ENCODE measurements at places on chromosomes 13 and 19.

DNA sequence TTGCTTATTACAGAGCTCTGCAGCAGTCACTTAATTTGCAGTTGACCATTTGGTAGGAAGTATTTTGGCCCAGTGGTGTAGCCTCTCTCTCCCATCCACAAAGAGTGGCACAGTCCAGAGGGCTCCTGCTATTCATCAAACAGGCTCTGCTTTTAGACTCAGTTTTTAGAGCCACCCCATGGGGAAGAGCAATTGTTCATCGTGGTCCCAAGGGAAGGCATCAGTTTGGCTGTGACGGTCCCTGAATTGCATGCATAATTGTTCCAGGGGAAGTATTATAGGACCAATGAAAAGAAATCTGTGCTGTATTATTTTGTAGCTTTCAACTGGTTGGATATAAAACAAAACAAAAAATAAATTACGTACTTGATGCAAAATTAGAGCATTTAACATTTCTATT lies 799.0 kb downstream of the DACH1 start:
- no peak for DNase-seq

GRCh38 chr19:35856546-35857149 lies at the start of gene KIRREL2:
TSS of gene KIRREL2 (plus strand) at chr19:35856911. CDS start at chr19:35857120, 209 bp downstream.
- no peak for DNase-seq

DNA sequence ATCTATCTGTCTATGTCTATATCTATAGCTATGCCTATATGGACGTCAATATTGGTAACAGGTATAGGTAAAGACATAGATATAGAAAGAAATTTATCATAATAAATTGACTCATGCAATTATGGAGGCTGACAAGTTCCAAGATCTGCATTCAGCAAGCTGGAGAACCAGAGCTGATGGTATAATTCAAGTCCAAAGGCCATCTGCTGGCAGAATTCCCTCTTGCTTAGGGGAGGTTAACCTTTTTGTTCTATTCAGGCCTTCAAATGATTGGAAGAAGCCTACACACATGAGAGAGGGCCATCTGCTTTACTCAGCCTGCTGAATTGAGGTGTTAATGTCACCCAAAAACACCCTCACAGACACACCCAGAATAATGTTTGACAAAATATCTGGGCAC lies 10.8 kb downstream of the RASL11A start:
- no peak for DNase-seq

DNA sequence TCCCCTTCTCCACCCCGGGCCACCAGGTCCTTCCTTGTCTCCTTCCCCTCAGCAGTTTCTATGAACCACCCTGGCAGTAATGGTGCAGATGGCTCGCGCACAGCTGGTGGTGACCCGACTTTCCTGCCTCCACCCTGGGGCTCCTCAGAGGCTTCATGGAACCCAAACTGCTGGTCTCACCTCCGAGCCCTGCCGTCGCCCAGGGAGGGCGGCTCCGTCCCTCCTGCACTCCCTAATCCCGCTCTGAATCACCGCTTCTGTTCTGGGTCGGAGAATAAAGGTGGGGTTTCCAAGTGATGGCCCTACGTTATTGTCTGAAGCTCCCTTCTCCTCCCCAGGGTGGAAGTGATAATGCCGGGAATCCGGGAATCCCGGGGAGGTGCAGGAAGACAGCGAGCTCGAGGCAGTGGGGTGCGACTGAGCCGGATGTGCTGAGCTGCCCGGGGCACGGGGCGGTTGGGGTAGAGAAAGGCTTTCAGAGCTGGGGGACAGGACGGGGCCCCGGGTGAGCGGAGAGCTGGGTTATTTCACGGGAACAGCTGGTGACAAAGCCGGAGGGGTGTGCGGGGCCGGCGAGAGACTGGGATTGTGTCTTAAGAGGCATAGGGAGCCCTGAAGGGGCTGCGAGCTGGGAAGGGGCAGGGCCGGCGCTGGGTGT lies 711 bp downstream of the FUT2 start:
- DNase-seq, result no peak

GRCh38 chr19:4636151-4636717 lies 3.1 kb upstream of the TNFAIP8L1 start:
- peak; percentile 56 for DNase-seq

DNA sequence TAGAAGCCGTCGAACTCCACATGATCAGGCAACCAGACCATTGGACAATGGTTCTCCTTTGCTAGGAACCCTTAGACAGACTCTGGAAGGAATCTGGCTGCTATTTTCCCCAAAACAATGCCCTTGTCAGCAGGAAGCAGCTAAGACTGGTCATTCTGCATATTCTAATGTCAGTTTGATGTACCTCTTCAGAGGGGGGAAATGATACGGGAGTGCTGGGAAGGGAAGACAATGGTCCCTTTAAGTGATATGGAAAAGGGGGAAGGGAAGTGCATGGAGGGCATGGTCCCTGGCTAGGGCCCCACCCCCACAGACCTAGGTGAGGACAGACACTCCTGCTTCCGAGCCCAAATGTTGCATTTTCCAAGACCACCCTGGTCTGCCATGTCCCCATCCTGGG lies 389.0 kb upstream of the SLITRK6 start:
- DNase-seq, result no peak

DNA sequence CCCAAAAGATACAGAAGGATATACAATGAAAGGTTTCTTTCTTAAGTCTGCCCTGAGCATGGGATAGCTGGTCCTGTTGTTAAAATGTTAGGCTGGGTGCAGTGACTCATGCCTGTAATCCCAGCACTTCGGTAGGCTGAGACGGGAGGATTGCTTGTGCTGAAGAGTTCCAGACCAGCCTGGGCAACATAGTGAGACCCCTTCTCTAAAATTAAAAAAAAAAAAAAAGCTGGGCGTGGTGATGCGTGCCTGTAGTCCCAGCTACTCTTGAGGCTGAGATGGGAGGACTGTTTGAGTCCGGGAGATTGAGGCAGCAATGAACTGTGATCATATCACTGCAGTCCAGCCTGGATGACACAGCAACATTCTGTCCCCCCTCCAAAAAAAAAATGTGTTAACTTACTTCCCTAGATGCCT lies 52.5 kb upstream of the SHKBP1 start:
- DNase-seq, result no peak

- DNase-seq, result no peak
Measured at GRCh38 chr13:110636701-110637201, 21.4 kb downstream of the NAXD start.

DNA sequence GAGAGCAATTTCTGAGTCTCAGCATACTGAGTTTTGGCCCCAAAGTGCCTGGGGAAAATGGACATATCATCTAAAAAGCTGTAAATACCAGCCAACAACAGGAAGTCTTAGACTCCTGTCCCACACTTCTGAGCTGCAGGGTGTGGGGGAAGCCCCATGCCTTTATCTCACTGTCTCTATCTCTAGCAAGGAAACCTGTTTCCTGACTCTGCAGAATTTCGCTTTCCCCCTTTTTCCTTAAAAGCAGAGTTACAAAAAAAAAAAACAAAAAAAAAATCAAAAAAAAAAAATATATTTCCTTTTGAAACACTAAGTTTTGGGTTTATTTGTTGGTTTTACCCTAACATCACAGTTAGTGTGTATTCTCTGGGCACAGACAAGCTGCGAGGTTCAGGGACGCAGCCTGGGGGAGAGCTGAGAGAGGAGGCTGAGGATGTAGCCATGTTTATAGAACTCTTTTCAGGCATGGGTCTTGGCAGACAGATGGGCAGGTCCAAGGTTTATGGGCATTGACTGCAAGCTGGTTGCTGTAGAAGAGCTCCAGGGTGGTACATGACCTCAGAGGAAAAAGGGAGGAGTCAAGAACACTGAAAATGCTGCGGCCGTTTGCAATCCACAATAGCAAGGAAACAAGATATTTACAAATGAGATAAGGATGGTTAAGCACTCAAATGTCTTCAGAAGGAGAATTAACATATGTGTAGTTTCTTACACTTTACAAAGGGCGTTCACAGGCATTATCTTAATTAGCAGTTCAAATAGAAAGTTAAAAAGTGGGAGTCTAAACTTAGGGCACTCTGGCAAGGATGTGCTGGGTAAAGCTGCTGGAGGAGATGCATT lies 4.9 kb downstream of the MBNL2 start:
- DNase-seq, result peak; percentile 21

- DNase-seq, result no peak
Measured at GRCh38 chr13:35354882-35355281, 121.6 kb downstream of the MAB21L1 start.

DNA sequence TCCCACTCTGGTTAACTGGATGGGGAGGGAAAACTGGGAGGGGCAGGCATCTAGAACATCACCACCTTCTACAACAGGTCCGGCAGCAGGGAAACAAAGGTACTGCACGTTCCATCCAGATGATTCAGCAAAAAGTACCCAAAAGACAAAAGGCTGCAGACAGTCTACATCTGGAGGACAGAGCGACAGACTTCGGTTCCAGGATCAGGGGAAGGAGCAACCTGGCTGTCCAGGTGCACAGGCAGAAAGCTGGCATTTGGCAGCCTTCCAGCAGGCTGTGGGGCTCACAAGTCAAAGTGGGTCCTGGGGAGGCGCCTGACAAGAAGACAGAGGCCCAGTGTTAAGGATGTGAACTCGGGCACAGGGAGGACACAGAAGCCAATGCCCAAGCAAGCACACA lies 202.9 kb downstream of the SUCLA2 start:
- no peak for DNase-seq

DNA sequence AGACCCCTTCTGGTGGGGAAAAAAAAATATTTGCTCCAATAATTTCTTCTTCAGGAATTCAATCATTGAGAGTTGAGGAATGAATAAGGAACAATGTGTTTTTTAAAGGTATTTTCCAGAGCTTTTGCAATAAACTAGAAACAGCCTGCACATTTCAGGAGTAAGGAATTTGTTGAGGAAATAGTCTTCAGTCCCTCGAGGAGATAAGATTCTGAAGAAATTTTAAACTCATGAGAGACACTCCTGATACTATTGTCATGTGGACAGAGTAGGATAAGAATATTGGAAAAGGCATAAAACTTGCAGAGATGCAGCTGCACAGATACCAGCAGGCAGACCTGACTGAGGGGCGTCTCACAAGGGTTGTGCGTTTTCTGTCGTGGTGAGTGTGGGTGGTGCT lies 36.6 kb downstream of the COMP start:
- DNase-seq, result no peak

DNA sequence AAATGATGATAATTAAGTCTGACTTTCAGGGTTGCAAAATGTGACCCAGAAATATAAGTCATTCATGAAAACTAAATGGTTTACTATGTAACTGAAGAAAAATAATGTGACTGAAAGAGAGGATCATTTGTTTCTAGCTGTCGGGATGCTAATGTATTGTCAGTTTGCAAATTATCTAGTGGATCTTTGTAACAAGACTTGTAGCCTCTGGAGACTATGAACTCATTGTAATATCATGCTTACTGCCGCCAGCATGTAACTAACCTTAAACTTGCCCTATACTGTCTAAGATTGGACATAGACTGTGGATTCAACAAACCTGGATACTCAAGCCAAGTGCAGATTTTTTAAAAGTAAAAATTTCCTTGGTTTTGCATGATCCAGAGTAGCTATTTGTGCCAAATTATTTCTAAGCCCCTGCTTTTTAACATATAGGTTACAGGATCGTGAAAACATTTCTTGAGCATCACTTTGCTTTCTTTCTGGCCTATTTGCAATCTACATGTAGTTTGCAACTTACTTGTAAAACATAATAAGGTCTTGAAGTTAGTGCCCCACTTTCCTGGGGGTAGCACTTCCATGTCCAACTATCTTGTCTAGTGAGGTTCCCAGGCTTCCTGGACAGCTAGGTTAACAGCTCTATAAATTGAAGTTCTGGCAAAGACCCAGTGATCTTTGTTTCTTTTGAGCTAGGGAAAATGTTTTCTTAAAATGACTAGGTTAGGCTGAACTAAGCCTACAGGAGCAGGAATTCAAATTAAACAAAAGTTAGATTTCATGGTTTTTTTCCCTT lies 3.3 kb upstream of the POSTN start:
- DNase-seq, result no peak

GRCh38 chr13:49694446-49694845 lies 3.2 kb upstream of the EBPL start:
- no peak for DNase-seq

- DNase-seq, result no peak
Measured at GRCh38 chr13:35557475-35557874, 81.0 kb upstream of the MAB21L1 start.

DNA sequence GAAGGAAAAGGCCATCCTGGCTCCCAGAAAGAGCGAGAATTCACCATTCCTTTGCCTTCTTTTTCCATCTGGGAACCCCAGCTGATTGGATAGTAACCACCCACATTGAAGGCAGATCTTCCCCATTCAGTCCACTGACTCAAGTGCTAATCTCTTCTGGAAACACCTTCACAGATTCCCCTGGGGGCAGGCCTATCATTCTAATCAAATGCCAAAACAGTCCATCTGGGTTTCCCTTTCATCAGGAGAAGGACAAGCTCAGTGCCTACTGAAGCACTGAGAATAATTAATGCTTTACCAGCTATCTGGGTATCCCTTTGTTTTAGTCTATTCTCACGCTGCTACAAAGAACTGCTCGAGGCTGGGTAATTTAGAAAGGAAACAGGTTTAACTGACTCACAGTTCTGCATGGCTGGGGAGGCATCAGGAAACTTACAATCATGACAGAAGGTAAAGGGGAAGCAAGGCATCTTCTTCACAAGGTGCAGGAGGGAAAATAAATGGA lies 293.2 kb downstream of the ENOX1 start:
- DNase-seq, result no peak

DNA sequence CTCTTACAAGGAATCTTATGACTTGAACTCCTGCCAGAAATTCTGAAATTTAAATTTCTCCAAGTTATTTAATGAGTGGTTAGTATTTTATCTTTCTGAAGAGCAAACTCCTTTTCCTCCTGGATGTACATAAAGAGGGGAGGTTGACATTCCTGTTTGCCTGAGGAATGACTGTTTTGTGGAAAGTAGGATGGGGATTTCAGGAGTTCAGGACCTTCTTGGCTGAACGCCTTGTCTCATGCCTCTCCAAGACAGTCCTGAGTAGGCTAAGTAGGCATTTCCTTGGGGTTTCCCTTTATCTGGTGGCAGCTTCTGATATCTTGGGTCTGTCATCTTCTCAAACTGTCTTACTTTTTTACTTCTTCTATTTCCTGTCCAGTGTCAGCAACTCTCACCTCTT lies 356.6 kb downstream of the TDRD3 start:
- DNase-seq, result no peak

Measured in stimulated activated CD8-positive, alpha-beta memory T cell treated with anti-CD3 and anti-CD28 coated beads, Interleukin-4, amount 100 ng/mL, for 1 hour (primary cell).